Activated T-helper 1 cell treated with anti-CD3 and anti-CD28 coated beads, Interleukin-2, amount 50 U/mL, for 16 hours (primary cell): ENCODE measurements at places on chromosomes 7 and 10.

- DNase-seq: no peak
Measured at GRCh38 chr10:88986549-88987242, 3.9 kb upstream of the FAS start.

- no peak for DNase-seq
Measured at GRCh38 chr7:9022456-9022855, 589.0 kb downstream of the NXPH1 start.

GRCh38 chr7:30460246-30460633 is 18.3 kb downstream of the NOD1 start:
- no peak for DNase-seq

- no peak for DNase-seq
Measured at GRCh38 chr7:27046854-27047549, 48.8 kb downstream of the HOXA1 start.

DNA sequence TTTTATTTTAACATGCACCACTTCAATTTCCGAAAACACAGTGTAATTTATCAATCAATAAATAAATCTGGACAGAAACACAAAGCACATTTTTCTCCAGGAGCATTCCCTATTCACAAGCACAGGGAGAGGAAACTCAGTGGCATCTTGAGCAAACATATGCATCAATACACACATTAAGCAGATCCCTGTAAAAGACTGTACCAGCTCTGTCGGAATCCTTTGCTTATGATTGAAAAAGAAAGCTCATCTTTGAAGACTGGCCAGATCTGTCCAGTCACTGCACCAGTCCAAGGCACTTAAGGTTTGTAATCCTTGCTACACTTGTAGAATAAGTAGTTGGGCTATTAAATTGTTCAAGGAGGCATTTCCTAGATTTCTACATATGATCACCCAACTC is 343.9 kb downstream of the BMPER start:
- no peak for DNase-seq

DNA sequence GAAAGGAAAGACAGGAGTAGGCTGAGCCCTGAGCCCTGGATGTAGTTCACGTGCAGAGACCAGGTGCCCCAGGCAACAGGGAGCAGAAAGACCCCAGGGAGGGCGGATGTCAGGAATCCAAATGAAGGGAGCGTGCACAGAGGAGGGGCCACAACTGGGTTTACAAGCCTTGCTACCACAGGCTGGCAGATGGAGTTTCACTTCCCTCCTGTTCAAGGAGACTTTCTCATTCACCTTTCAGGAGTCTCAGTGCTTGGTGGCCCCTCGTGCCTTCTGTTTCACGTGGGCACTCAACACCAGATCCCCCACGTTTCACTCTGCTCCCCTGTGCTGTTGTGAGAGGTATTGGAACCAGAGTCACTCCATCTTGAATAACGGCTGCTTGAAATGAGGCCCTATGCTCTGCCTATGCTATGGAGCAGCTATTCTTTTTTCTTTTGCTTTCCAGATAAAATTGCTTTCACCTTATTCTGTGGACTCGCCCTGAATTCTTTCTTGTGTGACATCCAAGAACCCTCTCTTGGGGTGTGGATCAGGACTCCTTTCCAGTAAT is 601.4 kb upstream of the IGFBP3 start:
- DNase-seq: no peak

GRCh38 chr7:130868139-130868538 is 134.1 kb upstream of the KLF14 start:
- no peak for DNase-seq

GRCh38 chr7:27560706-27561235 is 101.9 kb downstream of the HIBADH start:
- no peak for DNase-seq

- DNase-seq: no peak
Measured at GRCh38 chr10:132587175-132587574, 49.6 kb downstream of the INPP5A start.

DNA sequence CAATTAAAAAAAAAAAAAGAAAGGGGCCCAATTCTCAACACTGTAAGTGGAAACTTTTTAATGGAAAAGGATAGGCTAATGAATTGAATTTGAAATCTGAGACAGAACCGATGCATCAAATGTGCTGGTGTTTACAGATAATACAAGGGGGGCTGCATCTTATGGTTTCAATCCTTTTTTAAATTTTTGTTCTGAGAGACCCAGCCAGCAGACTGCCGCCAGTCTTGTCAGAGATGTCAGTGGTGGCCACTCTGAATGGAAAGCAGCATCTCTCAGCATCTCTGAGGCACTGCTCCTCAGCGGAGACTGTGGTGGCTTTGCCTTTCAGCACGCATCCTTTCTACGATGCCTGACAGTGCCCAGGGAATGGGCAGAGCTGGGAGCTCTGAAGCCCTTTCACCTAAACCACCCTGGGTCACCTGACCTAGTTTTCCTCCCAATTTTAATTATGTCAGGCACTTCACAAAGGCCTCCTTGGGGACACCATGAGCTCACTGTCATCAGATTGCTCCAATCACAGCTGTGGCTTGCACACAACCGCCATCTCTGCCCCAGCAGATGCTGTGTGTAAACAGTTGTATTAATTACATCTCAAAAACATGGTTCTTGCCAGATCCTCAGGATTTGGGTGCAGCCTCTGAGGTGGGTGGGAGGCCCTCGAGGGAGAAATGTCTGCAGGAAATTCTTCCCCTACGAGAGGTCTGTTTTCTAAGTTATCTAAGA is 81.2 kb downstream of the EGFR start:
- no peak for DNase-seq

DNA sequence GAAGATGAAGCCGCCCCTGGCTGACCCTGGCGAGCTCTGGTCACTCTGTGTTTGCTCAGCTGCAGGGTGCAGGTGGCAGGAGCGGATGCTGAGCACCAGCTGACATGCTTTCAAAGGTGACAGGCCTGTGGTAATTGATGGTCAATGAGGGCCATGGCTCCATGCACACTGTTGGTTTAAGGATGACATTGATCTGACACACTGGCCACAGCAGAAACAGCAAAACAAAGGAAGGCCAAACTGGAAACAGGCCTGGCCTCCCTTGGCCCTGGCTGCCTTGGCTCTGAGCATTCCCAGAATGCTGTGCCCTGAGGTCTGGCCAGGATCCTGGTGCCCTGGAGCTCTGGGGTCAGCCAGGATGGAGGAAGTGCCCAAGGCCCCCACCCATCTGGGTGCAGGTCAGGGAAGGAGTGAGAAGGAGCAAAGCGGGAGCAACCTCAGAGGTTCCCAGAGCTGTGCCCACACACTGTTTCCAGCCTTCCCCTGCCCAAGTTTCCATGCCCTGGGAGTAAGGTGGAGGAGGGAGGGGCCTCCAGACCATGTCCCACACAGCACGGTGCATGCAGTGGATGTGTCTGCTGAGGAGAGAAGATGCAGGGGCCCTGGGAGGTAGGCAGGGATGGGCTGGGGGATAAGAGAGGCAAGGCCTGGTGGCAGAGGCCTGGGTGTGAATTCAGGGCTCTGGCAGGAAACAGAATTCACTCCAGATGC is 302.2 kb downstream of the RPS24 start:
- DNase-seq: no peak

GRCh38 chr7:128974241-128974934 is 36.7 kb downstream of the IRF5 start:
- no peak for DNase-seq

- DNase-seq: no peak
Measured at GRCh38 chr10:129764901-129765663, 199.0 kb downstream of the EBF3 start.

- no peak for DNase-seq
Measured at GRCh38 chr7:151873402-151873965, 3.4 kb downstream of the PRKAG2 start.

GRCh38 chr7:32958046-32959025 is 1.1 kb downstream of the FKBP9 start:
- DNase-seq: no peak

DNA sequence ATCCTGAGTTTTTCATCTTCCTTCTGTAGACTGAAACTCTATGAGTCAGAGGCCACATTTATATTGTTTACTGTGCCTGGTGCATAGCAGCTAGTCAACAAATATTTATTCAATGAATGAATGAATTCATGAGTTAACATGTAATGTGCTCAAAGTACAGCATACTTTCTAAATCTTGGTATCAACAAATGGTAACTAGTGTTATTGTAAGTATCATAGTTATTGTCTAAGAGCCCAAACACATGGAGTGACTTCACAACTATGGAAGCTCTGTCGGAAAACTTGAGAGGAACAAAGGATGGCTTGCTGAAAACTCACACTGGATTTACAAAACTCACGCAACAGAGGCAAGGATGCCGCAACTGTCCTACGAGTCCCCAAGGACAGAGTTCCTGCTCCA is 35.9 kb downstream of the DENND2A start:
- DNase-seq: no peak

GRCh38 chr7:15967551-15967950 is 281.1 kb upstream of the MEOX2 start:
- DNase-seq: no peak

DNA sequence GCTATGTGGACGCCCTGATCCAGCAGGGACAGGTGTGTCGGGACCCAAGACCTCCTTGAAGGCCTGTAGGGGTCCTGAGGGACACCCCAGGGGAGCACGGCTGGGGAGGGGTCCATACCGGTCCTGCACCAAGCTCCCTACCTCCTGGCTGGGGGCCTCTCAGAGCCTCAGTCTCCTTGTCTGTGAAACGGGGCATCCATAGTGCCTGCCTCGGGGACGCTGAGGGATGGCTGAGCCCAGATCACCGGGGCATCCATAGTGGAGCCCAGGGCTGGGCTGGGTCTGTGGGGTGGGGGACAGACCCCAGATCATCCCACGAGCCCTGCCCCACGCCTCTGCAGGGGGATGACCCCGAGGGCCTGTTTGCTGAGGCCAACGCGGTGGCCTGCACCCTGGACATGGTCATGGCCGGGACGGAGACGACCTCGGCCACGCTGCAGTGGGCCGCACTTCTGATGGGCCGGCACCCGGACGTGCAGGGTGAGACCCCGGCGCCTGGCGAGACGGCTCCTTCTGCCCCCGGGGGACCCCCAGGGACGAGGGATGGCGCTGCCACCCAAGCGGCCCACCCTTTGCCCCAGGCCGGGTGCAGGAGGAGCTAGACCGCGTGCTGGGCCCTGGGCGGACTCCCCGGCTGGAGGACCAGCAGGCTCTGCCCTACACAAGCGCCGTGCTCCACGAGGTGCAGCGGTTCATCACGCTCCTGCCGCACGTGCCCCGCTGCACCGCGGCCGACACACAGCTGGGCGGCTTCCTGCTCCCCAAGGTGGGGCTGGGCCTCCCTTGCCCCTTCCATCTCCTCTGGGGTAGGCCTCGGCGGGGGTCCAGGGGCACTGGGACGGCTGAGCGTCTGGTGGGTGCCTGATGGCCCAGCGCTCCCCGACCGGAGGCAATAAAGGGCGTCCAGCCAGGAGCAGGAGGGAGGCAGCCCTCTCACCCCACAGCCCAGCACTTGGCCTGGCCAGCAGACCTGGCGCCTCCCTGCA is 4.1 kb downstream of the CYP2W1 start:
- no peak for DNase-seq
